Stimulated activated CD8-positive, alpha-beta memory T cell treated with anti-CD3 and anti-CD28 coated beads, Interleukin-15, amount 100 ng/mL, for 24 hours (primary cell): ENCODE measurements at places on chromosomes 11 and 22.

- no peak for DNase-seq
Observed at GRCh38 chr11:22430141-22430541, 92.0 kb downstream of the SLC17A6 start.

- no peak for DNase-seq
Observed at GRCh38 chr11:113204280-113204679, 110.1 kb upstream of the TTC12 start.

DNA sequence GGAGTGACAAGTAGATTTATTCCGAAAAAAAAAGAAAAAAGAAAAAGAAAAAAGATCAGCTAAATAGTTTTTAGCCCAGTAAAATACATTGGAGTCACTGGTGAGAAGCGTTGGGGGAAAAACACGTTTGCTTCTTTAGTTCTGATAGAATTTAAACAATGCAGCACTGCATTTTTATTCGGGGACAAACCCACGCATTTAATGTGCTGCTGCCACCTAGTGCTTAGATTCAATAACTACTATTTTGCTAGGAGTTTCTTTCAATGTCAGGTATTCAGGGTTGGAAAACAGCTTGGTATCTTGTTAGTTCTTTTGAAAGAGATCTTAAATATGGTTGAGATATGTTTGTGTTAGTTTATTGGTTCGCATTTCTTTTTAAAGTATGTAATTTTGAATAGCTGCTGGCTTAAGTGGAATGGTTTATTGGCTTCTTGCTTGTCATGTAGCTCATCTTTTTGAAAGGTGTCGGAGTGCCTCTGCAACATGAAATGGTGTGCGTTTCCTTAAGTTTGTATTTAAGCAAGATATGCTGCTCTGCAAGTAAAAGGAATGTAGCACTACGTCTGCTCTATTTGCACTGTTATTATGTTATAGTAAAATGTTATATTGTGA, 41.9 kb downstream of the SVIP start:
- DNase-seq, result no peak

- DNase-seq, result no peak
Observed at GRCh38 chr11:69563306-69563705, 77.7 kb upstream of the CCND1 start.

DNA sequence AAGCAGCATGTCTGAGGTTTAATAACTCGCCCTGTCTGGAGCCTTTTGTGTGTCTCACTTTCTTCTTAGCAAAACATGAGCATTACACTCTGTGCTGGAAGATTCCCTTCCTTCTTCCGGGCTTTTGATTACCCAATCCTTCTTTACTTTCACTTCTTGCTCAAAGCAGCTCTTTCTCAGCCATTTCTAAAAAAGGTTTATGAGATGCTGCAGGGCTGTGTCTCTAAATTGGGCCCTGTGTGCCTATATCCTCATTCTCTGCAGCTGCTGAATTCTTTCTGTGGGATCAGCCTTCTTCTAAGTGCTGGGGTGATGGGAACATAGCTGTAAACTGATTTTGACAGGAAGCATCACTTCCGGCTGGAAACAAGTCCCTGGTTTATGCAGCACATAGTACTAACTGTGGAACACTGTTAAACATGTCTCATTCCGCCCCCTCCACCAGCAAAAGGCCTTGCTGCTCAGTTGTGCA, 71.8 kb downstream of the PIWIL4 start:
- no peak for DNase-seq

DNA sequence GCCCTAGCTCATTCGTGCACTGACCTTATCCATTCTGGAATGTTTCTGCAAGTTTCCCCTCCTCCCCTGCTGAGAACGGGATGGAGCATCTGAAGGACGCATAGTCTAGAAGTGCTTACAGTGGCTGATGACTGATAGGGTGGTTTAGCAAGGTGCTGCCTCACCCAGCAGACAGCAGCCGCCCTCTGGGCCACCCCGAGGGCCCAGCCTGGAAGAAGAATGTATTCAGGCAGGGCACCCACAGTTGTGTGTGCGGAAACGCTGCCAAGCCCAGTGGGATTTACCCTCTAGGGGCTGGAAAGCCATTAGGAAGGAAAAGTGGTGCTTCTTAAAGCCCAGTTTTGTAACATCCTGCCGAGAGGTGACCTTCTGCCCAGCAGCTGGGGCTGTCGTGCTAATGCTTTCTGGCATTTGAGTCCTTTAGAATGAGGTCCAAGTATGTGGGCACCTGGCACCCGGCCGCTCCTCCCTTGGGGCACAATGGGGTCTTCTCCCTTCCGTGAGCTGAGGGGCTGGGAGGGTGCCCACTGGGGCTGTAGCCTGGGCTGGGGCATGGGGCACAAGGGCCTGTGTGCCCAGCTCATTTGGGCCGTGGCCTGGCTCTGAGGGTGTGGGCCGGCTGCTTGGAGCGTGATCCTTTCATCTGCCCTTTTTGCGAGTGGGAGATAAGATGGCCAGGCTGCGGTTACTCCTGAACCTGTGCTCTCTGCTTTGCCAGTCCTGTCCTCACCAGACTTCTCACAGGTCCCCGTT, 14.4 kb downstream of the FBLN1 start:
- DNase-seq, result no peak

GRCh38 chr11:67647471-67647870, 3.1 kb downstream of the ACY3 start:
- no peak for DNase-seq

- DNase-seq, result no peak
Observed at GRCh38 chr11:129213261-129213660, 21.1 kb upstream of the ARHGAP32 start.

- DNase-seq, result no peak
Observed at GRCh38 chr22:39597236-39597869, 26.8 kb downstream of the CACNA1I start.

DNA sequence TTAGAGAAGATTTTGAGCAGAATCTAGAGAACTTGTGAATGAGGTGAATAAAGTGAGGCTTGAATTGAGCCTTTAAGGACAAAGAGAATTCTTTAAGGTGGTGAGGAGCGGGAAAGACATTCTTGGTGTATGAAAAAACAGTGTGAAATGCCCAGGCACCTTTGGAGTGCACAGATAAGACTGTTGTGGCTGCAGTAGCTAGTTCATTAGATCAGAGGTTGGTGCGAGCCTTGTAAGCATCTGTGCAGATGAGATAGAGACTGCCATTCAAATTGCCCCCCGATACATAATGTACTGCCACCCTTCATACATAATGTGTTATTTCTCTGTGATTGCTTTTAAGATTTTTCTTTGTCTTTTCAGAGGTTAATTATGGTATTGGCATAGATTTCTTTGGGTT, 31.3 kb downstream of the ATXN10 start:
- no peak for DNase-seq

DNA sequence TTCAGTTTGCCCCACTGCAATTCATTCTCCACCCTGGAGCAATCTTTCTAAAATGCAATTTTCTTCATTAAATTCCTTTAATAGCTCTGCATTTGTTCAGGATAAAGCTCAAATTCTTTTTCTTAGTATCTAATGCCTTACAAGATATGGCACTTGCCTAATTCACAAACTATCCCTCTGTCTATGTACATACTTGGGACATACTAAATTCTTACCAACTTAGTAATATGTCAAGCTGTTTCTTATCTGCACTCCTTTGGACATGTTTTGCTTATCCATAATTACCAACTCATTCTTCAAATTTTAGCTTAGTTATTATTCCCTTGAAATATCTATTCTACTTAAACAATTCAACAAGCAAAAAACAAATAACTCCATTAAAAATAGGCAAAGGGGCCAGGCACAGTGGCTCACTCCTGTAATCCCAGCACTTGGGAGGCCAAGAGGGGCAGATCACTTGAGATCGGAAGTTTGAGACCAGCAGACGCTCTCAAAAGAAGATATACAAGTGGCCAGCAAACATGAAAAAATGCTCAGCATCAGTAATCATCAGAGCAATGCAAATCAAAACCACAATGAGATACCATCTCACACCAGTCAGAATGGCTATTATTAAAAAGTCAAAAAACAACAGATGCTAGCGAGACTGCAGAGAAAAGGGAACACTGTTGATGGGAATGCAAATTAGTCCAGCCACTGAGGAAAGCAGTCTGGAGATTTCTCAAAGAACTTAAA, 96.9 kb downstream of the FAM76B start:
- no peak for DNase-seq

GRCh38 chr11:118081241-118081958, 4.5 kb downstream of the TMPRSS4 start:
- no peak for DNase-seq

DNA sequence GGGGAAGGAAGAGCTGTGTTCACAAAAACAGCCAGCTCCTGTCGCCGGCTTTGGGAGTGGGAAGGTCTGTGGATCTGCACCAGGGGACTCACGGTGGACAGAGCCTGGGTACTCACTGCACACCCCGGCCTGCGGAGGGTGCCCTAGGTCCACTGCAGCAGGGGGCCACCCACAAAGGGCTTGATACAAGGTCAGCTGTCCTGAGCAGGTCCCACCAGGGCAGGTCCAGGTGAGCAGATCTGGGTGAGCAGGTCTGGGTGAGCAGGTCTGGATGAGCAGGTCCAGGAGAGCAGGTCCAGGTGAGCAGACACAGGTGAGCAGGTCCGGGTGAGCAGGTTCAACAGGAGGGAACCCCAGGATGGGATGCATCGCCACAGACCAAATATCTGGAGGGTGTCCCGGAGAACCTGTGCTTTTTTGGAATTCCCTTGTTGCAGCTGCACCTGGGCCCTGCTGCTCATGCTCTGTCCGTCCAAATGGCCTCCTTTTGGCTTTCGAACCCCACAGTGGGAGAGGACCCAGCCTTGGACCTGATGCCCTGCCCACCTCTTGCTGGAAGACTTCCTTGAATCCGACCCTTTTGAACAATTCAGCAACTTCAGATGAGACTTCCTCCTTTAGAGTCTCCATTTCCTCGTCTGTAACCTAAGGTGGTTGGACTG, 485.3 kb downstream of the TBC1D22A start:
- no peak for DNase-seq

DNA sequence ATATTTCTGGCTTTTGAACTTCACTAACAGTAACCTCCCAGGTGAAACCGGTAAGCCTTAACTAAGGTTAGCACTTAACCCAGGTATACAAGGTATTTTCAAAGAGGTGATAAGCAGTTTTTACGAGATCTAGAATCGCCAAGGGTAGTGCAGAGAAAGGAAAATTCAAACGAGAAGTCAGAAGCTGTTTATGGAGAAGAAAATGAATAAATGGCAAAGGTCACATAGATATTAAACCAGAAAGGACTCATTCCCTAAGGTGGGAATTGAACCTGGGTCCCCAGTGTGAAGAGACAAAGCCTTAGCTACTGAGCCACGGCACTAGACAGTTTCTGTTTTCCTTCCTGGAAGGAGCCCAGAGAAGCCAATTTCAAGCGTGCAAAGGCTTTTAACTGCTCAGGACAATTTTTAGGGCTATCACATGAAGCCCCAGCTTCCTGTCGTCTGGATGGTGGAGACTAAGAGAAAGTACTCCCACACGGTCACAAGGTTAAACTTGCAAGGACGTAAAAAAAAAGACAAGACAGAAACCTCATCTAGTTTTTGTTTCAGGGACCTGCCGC, 5.7 kb upstream of the C1QTNF6 start:
- no peak for DNase-seq

DNA sequence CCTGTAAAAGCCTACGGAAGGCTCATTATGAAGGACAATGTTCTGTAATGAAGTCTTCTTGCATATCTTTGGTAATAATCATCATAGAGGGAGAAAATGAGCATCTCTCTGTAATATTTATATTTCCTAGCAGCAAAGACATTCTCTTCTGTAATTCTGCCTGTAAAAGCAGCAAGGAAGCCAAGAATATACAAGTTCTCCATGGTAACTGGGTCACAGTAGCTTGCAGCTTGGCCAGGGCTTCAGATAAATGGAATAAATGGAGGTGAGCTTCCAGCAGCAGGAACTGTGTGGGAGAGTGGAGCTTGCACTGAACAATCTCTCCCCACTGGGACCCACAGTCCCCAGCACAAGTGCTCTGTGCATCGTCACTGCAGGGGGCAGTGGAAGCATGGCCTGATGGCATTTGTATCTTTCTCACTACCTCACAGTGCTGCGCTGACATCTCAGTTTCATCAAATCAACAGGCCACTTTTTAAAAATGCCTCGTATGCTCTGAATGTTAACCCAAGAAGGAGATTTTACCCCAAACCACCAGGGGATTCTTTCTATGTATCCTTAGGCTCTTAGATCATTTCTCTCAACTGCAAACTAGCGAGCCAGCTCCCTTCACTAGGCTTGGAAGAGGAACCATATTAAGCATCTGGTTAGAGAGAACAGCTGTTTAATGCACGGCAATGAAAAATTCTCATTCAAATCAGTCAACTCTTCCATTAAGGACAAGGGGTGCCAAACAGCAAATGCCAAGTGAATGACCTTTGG, 1059.7 kb downstream of the OPCML start:
- DNase-seq, result no peak

DNA sequence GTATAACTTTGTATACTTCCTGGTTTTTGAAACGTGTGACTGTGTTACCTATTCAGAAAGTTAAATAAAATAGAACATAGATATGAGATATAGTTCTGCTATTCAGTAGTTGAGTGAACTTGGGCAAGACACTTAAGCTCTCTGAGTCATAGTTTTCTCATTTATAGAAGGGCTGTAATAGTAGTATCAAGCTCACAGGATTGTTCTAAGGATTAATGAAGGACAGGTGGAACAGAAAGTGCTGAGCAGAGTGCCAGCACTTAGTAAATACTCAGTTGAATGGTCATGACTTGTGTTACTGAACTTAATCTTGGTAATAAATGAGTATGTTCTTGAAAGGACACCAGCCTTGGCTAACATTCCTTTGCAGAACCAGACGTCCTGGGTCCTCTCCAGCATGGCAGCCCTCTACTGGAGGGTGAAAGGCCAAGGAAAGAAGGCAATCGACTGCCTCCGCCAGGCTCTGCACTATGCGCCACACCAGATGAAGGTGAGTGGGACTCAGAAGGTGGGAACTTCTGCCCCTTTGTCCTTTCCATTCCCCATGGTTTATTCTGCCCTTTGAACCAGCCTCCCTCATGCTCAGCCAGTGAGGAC, 131.2 kb downstream of the TTC17 start:
- DNase-seq, result no peak

GRCh38 chr11:4704790-4705334, 278 bp downstream of the MMP26 start:
- DNase-seq, result no peak

- DNase-seq, result no peak
Observed at GRCh38 chr11:62324731-62325556, 12.3 kb upstream of the ASRGL1 start.
